ENCODE measurements at places on chromosomes 4 and X. TPM values are rescaled to one million over a fixed set of nuclear protein-coding genes. Genes with fewer than 3 reads are reported as not detected.

The SPANXN5 gene
- total RNA-seq = not detected

- DNase-seq = peak; percentile 36
These were observed 3.8 kb downstream of the TCEAL9 start for GRCh38 chrX:103360092-103360491.

- DNase-seq = no peak
These were observed 437.6 kb downstream of the GPM6A start for GRCh38 chr4:175374459-175374858.

DNA sequence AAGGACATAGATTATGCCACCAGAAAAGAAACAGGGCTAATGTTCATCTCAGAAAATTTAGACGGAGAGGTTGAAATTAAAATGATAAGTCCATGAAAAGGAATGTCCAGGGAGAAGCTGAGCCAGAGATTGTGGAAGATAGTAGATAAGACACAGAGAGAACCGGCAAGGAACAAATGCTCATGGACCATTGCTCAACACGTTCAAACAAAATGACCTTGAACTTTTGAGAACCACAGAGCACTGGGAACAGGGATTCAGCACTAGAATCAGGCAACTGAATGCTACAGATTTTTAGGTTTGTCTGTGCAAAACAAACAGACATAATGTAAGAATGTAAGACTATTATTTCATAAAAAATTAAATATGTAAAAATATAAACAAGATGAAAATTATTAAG, 206.3 kb downstream of the PDGFC start:
- no peak for DNase-seq

GRCh38 chr4:139492429-139492828, 38.5 kb downstream of the RAB33B start:
- DNase-seq = no peak

- no peak for DNase-seq
These were observed 204.9 kb downstream of the AFAP1 start for GRCh38 chr4:7734651-7735260.

DNA sequence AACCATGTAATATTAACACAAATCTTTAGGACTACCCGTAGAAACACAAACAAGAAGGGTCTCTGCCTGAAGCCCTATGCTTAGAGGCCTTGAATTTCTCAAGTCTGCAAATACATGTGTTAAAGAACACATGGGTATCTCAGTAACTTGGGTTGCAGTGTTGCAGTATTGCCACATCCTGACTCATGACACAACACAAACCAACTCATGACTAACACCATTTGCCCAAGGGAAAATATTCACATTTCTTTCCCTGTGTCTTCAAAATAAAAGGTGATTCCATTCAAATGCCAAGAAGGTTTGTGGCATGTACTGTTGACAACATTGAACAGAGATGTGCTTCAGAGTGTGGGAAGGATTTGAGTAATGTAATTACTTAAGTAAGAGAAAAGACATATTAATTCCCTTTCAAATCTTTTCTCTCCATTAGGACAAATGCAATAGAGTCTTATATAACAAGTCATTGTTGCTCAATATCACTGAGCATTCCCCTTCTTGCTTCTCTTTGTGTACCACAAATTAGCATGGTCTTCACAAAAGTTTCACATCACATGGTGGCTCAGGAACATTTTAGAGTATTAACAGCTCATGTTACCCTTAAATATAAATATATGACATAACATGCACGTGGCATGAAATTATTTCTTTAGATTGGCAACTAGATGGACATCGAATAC, 487.1 kb downstream of the STPG2 start:
- no peak for DNase-seq

All from pulmonary artery endothelial cell (primary cell).